Heart left ventricle (tissue), 16 donors: ENCODE measurements at places on chromosomes 4 and X. TPM values are rescaled to one million over a fixed set of nuclear protein-coding genes. Genes with fewer than 3 reads are reported as not detected.

KCNE5 gene
- polyA plus RNA-seq: 0.39 TPM

GRCh38 chr4:112060212-112060611, 85.0 kb upstream of the FAM241A start:
- H3K27ac ChIP-seq: no peak overlapping the region
- no peaks in the 10 kb centered on the region for H3K4me1 ChIP-seq
- no peak overlapping the region for H3K4me3 ChIP-seq
- DNase-seq: no peak
- H3K36me3 ChIP-seq: no peaks in the 10 kb centered on the region

- no peaks in the 10 kb centered on the region for H3K36me3 ChIP-seq
- no peaks in the 10 kb centered on the region for H3K4me1 ChIP-seq
- no peak for DNase-seq
Measured at GRCh38 chr4:142882159-142882558, 36.1 kb upstream of the INPP4B start.

DUX4 gene
- polyA plus RNA-seq: not detected

- no peaks in the 10 kb centered on the region for H3K4me1 ChIP-seq
- H3K27ac ChIP-seq: no peak overlapping the region
- H3K4me3 ChIP-seq: no peak overlapping the region
- no peak for DNase-seq
- no peaks in the 10 kb centered on the region for H3K27me3 ChIP-seq
Measured at GRCh38 chr4:81807386-81807785, 335.7 kb upstream of the RASGEF1B start.

AR gene
- 3.0 TPM for polyA plus RNA-seq

SPIN3 gene
- polyA plus RNA-seq: 2.5 TPM

DNA sequence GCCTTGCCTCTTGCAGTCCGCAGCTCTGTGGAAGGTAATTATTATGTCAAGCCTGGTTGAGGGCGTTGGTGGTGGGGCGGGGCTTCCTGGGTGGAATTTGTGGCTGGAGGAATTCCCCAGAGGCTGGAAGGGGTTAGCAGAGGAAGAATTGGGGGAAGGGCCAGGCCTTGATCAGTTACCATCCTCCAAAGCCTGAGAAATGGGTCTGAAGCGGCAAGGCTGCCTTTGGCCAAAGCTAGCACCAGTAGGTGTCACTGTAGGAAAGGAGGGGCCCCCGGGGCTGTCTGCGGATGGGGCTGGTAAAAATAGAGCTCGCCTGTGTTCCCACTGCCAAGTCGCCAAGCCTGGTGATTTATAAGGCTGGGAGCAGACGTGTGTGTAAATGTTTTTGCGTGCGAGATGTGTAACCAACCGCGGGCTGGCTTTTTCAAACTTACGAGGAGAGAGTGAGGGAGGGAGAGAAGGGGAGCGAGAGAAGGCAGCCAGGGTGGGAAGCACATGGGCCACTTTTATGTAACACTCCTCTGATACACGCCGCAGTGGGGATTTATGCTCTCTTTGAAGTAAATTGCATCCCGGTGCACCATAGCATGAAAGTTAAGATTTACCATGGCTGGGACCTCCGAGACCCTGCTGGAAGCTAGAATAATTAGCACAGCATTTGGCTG, 367.0 kb downstream of the BCOR start:
- H3K27ac ChIP-seq: no peak overlapping the region
- no peaks in the 10 kb centered on the region for H3K36me3 ChIP-seq
- peaks cover 3% of the 10 kb centered on the region for H3K4me1 ChIP-seq
- peak; percentile 72 for DNase-seq
- no peak overlapping the region for H3K4me3 ChIP-seq

GRCh38 chrX:109714340-109714958, 18.6 kb downstream of the ACSL4 start:
- peaks cover 10% of the 10 kb centered on the region for H3K27me3 ChIP-seq
- no peaks in the 10 kb centered on the region for H3K4me1 ChIP-seq
- H3K27ac ChIP-seq: no peak overlapping the region

CACNA1F gene
- 0.04 TPM for polyA plus RNA-seq

- H3K36me3 ChIP-seq: no peaks in the 10 kb centered on the region
- H3K4me1 ChIP-seq: no peaks in the 10 kb centered on the region
- no peak overlapping the region for H3K27ac ChIP-seq
- no peak overlapping the region for H3K4me3 ChIP-seq
- H3K27me3 ChIP-seq: no peaks in the 10 kb centered on the region
- DNase-seq: no peak
Measured at GRCh38 chrX:133709501-133709900, 275.9 kb downstream of the GPC3 start.
